ENCODE measurements at places on chromosomes 3 and 15.

GRCh38 chr3:23019596-23020300 lies 183.4 kb upstream of the UBE2E2 start:
- DNase-seq: peak; percentile 50

GRCh38 chr3:149955449-149955848 lies 15.2 kb downstream of the PFN2 start:
- no peak for DNase-seq

DNA sequence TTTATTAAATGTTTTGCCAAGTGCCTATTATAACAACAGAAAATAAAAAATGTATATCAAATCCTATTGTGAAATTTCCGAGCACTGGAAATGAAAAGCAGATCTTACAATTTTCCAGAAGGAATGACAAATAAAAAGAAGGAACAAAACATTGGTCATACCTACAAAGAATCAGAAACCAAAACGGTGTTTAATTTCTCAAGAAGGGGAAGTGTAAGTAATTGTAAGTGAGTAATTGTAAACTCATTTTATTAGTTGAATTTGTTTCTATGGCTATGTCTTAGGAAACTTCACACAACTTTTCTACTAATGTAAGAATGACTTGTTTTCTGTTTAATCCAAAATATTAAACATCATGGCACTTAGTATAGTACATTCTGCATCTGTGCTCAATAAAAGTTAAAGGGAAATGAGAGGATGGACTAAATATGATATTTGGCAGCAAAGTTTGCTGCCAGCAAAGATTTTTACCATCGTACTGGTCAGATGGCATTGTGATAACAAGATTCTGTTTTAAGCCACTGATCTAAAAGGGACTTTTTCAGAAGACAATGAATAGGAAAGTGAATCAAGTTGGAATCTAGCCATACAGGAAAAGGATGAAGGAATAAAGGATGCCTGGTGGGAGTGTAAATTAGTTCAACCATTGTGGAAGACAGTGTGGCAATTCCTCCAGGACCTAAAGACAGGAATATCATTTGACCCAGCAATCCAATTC lies 232.4 kb downstream of the NFKBIZ start:
- DNase-seq: no peak

- DNase-seq: no peak
These were observed 43.0 kb upstream of the MUC4 start for GRCh38 chr3:195854628-195855294.

GRCh38 chr3:108130701-108131474 lies 40.1 kb upstream of the CD47 start:
- peak; percentile 72 for DNase-seq

- DNase-seq: no peak
These were observed 169.5 kb downstream of the ATP10A start for GRCh38 chr15:25693321-25694238.

DNA sequence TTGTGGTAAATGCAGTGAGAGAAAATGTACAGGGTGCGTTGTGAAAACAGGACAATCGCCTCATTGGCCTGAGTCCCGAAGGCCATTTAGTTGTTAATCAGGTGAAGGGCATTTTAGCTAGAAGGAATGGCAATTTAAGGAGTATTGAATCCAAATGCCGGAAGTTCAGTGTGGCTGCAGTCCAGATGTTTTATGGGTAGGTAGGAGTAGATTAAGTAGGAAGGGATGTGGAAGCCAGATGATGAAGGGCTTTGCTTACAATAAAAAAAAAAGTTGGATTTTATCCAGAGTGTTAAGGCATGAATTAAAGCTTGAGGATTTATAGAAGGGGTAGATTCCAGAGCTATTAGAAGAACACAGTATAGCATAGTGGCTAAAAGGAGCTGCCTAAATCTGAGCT lies 572.7 kb downstream of the NLGN1 start:
- no peak for DNase-seq

- no peak for DNase-seq
These were observed 14.2 kb downstream of the CCNL1 start for GRCh38 chr3:157145606-157146322.

GRCh38 chr15:83959477-83959876 lies 276.1 kb upstream of the GOLGA6L4 start:
- no peak for DNase-seq

- no peak for DNase-seq
These were observed 69.9 kb downstream of the SYNM start for GRCh38 chr15:99174567-99175395.

- DNase-seq: peak; percentile 38
These were observed 337.2 kb upstream of the DNAJC19 start for GRCh38 chr3:181326637-181327223.

DNA sequence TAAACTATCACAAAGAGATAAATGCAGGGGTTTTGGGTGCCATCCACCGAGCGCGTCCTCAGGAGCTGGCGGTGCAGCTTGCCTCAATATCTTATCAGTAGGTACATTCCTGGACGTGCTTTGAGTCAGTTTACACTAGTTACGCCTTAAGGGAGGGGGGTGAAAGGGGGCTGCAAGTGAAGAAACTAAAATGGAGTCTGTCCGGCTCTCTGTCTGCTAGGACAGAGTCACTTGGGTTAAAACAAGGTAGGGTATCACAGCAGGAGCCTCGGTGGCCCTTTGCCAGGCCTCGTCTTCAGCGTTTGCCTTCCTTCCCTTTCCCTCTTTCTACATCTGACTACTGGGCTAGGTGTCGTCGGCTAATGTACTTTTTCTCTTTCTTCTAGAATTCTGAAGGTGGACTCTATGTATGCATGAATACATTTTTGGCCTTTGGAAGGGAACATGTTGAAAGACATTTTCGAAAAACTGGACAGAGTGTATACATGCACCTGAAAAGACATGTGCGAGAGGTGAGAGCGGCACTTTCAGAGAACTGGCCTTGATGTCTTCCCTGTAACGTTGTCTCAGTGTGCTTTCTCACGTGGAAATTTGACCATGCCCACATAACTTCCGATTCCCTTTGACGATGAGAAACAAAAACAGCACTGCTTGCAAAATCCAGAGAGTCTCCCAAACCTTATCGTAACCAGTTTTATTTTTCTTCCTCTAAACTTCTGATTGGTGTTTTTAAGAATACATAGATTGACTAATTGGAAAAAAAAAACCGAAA lies 28.8 kb downstream of the USP13 start:
- DNase-seq: peak; percentile 63

DNA sequence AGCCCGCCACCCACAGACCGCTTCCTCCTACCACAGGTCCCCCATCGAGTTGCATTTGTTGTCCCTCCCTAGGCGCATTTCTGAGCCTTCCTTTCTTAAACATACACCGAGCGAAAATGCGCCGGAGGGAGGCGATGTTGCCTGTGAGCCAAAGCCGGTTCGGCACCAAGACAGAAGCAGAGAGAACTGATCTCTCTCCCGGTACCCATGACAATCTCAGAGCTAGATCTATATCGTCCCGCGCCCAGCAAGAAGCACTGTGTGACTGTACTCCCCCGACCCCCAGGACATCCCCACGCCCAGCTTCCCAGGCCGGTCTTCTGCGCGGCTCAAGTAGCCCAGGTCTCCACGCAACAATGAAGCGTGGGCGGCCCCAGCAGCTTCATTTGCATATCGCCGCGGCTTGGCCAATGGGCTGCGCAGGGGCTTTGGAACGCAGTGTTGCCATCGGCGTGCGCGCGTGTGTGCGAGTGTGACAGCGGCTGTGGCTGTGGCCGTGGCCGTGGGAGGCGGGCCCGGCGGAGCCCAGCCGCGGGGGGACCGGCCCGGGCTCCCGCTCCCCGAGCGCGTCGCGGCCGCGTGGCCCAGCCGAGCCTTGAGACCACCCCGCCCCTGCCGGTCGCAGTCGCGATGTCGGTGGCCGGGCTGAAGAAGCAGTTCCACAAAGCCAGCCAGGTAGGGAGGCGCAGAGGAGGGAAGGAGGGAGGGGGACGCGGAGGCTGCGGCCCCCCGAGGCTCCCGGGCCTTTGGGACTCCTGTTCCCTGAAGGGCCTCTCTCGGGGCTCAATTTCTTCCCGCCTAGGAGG lies at the start of gene SH3GL3:
SH3GL3 (plus strand) TSS at position 438 of the 806 bp plus-strand sequence; CDS start at position 631, 193 bp downstream.
- peak; percentile 70 for DNase-seq

GRCh38 chr3:124362455-124362854 lies 367.8 kb upstream of the UMPS start:
- DNase-seq: no peak

DNA sequence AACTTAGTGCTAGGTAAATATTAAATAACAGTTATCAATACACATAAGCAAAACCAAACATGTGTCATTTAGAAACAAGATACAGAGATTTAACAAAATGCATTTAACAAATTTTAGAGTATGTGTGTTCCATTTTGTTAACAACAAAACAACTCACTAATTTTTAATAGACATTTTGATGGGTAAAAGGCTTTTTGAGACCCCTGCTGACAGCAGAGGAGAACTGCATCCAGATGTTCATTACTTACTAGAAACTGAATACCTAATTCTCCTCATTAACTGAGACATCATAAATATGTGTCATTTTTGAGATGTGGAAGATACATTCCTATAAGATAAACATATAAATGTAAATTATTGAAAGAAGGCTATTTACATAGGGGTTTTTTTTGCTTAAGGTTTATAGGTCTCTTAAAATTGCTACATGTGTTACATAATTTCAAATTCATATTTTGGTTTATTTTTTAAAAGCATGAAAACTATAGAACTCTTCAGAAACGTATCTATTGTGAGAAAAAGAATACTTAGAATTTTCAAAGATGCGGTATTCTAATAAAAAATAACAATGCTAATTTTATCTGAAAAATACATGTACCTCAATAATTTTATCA lies 1009.8 kb downstream of the TUSC7 start:
- DNase-seq: peak; percentile 52

DNA sequence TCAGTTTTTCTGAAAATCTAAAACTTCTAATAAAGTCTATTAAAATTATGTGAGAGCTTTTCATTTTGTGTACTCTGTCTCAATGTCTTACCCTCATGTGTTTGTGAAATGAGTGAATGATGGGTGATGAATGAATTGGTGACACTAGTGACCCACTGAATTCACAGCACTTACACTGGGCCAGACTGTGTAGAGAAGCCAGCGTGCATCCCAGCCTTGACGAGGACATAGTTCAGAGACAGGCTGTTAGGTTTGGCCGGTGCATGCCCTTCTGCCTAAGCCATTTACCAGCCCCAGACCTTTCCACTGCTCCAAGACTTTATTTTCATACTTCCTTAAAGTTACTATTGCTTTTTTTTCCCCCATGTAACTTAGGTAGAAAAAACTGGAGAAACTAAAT lies 38.8 kb downstream of the FBXO22 start:
- DNase-seq: no peak

GRCh38 chr3:69671082-69671952 lies 67.9 kb upstream of the MITF start:
- DNase-seq: peak; percentile 67

DNA sequence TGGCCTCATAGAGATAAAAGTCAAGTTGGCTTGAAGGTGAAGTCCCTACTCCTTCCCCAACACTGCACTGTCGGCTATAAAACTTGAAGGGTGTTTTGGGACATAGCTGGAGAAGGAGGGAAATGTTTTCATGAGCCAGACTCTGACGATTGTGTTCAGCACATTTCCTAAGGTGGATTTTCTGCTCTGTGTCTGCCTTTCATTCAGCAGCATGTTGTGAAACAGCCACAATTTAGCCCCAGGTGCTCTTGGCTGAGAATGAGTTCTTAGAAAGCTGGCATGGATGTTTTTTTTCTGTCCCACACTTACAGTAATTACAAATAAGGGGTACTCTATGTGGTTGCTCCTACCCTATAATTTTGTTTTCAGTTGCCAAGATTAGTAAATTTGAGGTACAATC lies 492.4 kb downstream of the MCTP2 start:
- no peak for DNase-seq

GRCh38 chr15:58404020-58404419 lies 27.8 kb upstream of the LIPC start:
- DNase-seq: no peak

DNA sequence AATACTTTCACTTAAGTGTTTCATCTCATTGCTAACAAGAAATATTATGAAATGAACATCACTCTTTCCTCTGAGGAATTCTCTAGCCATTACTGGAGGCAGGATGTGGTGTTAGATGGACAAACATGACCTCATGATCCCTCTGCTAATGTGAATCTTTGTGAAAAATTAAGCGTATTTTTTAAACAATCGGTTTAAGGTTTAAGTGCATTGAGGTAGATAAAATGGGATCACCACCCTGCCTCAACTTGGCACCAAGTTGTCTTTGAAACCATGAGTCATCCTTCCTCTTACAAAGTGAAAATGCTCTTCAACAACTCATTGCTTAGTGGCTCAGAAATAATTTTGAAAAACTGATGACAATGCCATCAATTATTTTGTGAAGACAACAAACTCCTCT lies 76.0 kb upstream of the DCBLD2 start:
- DNase-seq: peak; percentile 90

DNA sequence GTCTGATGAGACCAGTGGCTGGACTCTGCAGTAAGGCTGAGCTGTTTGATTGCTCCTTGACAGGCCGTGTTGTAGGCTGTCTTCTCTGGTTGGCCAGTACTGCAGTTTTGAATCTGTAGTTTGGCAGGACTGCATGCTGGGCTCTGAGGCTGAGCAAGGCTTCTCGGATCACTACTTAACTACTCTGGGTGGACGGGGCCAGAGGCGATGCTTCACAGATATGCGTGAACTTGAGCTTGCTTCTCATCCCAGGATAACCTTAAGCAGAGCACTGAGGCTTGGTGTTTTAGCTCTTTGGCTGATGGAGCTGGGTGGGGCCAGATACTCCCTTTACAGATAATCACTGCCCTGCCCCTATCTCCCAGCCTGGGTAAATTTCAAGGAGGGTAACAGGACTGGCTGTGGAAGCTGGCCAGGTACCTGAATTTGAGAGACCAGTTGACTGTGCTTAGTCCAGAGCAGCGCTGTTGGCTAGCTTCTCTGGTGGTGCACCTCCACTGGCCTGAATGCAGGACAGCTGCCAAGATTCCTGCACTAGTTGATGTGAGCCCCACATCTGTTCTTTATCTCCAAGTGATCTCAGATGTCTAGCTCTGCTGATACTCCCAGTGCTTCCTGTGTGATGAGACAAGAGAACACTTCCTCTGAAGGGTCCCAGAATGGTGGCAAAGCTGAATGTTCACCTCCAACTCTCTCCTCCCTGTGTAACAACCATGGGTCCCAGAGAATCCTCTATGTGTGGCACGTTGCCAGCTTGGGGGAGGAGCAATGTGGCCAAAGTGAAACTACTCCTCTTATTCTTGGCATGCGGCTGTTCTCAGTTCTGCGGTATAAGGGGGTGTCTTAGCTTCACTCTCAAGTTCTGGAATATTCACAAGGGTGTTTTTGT lies 37.9 kb downstream of the RPL39L start:
- DNase-seq: peak; percentile 93

- no peak for DNase-seq
These were observed 32.5 kb upstream of the TM4SF4 start for GRCh38 chr3:149442043-149442442.

GRCh38 chr3:177251755-177252154 lies 54.5 kb upstream of the TBL1XR1 start:
- no peak for DNase-seq
